Activated T-helper 1 cell treated with anti-CD3 and anti-CD28 coated beads, Interleukin-2, amount 50 U/mL, for 16 hours (primary cell): ENCODE measurements at places on chromosomes 2 and 18.

DNA sequence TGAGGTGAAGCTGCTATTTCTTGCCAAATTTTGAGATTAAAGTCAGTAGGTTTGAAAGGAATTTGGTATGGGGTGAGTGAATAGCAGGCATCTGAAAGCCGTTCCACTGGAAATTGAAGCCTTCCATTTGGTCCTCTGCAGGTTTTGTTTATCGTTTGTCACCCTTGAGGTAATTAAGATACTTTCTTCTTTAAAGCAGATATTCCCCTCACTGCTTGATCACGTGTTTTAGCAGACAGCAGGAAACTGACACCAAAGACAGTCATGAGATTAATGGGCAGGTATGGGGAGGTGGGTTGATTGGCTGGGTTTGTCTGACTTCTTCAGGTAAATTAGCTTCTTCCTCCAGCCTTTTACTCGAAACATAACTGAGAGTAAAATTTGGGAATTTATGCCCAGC is 10.7 kb downstream of the LPIN1 start:
- no peak for DNase-seq

DNA sequence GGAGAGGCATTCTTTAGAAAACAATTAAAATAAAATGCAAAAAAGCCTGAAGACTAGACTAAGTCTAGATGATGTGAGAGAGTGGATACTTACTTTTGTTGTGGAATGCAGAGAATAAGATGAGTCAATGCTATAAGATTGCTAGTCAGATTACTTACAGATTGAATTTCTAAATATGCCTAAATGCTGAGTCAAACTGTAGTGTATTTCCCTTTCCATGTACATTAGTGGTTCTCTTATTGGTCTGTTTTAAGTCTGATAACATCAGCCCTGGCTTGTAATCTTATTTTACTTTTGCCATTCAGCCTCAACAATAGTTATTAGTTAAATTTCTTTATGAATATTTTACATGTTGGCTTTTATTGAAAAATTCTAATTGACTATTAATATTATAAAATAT is 702.7 kb downstream of the SOCS6 start:
- no peak for DNase-seq

DNA sequence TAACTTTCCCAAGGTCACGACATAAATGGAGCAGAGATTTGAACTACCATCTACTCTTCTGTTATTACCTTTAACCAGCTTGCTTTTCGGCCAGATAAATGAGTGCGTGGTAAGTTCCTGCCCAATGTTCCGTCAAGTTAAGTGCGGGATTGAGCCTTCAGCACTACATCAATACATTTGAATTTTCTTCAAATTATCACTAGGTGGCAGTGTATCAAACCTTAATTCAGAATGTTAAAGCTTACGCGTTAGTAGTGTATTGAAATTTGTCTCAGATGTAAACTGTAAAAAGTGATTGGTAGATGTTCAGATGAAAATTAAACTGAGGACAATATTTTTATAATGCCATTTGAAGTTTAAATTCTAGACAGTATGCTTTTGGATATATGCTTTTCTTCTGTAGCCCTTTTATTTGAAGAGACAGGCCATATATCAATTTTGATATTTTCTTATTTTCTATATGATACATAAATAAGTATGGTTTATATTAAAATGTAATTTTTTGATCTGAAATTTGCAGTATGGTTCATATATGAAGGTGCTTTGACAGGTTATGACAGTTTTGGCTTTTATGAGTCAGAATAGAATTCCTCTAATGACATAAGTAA is 681.3 kb downstream of the ADCYAP1 start:
- no peak for DNase-seq

DNA sequence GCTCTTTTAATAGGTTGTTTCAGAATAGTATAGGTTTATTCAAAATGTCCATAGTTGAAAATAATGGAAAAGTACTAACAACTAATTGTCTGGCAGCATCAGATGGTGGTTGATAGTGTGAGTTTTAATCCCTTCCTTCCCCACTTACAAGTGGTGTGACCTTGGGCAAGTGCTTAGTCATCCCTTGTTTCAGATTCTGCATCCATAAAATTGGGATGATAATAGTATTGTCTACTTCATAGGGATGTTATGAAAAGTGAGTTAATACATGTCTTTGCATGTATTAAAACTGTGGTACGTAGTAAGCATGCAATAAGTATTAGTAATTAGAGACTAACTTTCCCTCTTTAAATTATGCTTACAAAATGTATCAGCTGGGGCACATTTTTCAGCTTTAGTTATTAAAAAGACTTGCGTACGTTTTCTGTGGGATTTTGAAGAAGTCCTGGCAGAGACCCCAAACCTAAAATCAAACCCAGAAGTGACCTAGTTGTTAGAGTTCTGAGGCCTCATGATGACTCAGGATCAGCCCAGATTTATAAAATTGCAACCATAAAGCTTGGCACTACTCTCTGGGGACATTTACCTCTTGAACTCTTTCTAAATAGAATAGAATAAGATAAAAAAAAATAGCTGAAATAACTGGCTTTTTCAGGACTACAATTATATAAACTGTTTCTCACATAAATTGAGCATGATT is 8.6 kb downstream of the ITGA4 start:
- DNase-seq: no peak

GRCh38 chr18:49026501-49027373 is 76.0 kb upstream of the SMAD7 start:
- no peak for DNase-seq

DNA sequence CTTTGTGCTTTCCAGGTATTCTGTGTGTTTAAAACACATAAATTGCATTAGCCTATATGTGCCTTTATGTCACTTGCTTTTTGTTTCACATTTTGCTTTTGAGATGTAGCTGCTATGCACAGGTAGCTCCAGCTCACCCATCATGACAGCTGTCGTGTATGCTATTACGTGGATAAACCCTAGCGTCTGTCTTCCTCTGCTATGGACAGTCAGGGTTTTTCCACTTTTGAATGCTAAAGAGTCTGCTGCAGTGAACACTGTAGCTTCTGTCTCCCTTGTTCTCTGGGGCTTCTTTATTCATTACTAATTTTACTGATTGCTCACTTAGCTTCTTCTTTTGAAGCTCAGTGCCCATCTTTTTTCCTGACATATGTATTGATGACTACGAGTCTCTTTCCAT is 24.7 kb upstream of the MBP start:
- no peak for DNase-seq

DNA sequence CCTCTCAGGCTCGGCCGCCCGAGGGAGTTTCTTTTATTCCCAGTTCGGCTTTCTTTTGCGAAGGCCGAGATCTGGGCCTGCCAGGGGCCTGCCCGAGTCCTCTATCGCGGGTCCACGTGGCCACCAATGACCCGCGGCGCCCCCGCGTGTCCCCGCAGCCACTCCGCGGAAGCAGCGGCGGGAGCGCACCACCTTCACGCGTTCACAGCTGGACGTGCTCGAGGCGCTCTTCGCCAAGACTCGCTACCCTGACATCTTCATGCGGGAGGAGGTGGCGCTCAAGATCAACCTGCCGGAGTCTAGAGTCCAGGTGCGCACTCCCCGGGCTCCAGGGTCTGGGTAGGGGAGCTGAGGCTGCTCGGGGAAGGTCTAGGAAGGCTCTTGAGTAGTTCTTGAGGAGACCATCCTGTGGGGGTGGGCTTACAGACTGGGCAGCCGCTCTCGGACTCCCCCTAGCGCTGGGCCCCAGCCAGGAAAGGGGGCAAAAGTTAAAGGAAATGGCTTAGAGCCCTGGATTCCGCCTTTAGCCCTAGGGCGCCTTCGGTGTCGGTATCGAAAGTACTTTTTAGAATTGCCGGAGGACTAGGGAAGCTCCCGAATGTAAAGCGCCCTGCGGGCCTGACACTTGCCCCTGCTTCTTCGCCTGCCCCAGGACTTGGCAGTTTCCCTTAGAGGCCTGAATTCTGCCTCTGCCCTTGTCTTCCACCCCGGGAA is 3.4 kb downstream of the OTX1 start:
- no peak for DNase-seq

DNA sequence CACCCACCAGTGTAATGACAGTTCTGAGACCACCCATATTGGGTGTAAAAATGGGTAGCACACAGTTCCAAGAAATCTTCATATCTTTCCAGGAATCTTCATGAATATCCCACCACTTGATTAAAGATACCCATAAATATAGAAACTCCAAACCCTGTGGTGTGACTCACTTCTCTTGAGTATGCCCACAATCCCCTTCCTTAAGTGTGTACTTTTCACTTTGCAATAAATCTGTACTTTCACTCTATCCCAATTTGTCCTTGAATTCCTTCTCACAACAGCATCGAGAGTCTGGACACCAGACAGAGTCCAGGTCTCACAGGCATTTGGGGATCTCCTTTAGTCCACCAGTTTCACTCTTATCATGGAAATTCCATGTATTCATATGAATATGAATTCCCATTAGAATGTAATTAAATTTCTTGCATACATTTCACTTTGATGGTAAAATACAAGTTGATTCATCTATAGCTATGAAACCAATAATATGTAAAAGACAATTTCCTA is 287.0 kb upstream of the SESTD1 start:
- DNase-seq: no peak

DNA sequence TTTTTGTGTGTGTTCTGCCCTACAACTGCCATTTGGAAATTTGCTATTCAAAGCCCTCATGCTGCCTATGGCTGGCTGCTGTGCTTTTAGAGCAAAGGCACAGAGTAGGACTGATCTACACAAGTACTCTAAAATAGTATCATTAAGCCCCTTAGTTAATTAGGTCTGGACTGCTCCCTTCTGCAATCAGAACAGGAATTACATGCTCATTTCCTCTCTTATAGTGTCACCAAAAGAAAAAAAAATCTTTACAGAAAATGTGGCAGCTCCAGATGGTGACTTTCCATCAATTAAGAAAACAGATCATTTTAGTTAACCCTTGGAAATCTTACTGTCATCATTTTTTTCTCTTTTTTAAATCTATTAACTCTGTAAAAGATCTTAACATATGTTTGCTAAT is 337.5 kb downstream of the RIT2 start:
- DNase-seq: no peak

GRCh38 chr2:114061566-114062098 is 171.7 kb downstream of the ACTR3 start:
- DNase-seq: no peak

DNA sequence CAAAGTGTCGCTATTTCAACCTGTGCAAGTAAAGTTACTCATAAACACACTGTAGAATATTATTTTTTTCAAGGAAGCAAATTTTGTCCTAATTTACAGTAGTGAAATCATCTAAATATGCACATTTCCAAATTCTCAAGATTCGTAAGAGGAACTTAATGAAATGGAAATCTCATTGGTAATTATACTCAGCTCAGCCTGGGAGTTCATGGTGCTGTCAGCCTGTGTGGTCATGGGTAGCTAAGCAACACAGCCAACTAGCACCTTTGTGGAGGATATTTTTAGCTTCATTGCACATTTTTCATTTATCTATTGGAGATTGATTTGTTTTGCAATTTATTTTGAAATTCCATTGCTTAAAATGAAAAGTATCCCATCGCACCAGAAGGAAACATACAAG is 975.7 kb upstream of the ZEB2 start:
- DNase-seq: no peak

- no peak for DNase-seq
These were observed 365.6 kb downstream of the LRRTM4 start for GRCh38 chr2:77156599-77156998.

GRCh38 chr2:33134086-33134771 is 187.5 kb downstream of the LTBP1 start:
- DNase-seq: no peak

- DNase-seq: no peak
These were observed 66.7 kb downstream of the CDC42EP3 start for GRCh38 chr2:37604716-37605115.
